ENCODE measurements at places on chromosomes 7 and 10.

DNA sequence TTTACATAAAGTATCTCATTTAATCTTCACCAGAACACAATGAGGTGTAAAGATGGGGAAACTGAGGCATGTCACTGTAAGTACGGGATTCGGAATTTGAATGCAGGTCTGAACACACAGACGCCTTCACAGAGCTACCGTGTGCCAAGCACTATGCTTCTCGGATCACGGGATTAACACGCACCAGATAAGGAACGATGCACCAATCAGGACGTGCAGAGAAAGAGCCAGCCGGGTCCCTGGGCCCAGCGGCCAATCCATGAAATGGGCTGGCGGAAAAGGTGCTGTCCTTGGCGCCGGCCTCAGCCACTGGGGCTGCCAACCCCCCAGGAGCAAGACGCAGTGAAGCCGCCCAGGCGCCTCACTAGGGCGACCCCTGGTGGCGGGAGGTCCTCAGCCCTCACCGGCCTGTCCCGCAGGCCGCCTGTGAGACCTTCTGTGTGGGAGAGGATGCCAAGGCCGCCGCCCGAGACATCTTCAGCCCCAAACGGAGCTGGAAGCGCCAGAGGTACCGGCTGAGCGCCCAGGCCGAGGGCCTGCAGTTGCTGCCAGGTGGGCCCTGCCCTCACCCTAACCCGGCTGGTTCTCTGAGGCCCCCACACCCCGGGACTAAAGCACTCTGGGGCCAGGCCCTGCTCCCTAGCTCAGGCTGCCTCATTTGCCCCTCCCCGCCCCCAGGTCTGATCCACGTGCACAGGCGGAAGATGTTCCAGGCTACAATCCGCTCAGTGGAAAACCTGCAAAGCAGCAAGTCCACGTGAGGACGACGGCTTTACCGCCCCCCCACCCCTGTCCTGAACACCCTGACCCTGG, 15.6 kb downstream of the ATG9B start:
- DNase-seq = peak; percentile 58

- DNase-seq = no peak
Measured at GRCh38 chr10:137606-138005, 2.4 kb downstream of the ZMYND11 start.

- peak; percentile 89 for DNase-seq
Measured at GRCh38 chr10:73879296-73880173, 5.2 kb upstream of the CAMK2G start.

- DNase-seq = no peak
Measured at GRCh38 chr10:122786269-122786668, 59.4 kb downstream of the CUZD1 start.
